CD4-positive, alpha-beta T cell treated with Interleukin-17A for 1 hour (primary cell): ENCODE measurements at places on chromosomes 6 and 20.

DNA sequence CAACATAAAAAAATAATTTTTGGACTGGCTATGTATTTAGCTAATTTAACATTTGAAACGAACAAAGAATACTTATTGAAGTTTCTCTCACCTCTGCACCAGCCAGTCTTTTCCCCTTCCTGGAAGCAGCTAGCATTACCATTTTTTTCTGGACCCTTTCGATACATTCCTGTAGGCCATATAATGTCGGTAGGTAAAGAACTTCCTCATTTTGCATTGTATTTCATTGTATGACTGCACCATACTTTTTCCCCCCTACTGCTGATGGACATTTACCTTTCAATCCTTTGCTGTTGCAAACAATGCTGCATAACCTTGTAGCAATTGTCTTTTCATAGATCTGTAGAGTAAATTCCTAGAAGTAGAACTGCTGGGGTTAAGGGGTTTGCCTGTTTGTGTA, 17.6 kb downstream of the CBFA2T2 start:
- no peak for DNase-seq

- no peak for DNase-seq
Measured at GRCh38 chr6:137036566-137037300, 8.0 kb downstream of the IL20RA start.

GRCh38 chr20:17772005-17772343, 72.2 kb downstream of the BANF2 start:
- no peak for DNase-seq

GRCh38 chr20:16745204-16745603, 3.0 kb upstream of the OTOR start:
- DNase-seq = no peak

- DNase-seq = no peak
Measured at GRCh38 chr20:5989539-5989938, 39.1 kb downstream of the MCM8 start.

DNA sequence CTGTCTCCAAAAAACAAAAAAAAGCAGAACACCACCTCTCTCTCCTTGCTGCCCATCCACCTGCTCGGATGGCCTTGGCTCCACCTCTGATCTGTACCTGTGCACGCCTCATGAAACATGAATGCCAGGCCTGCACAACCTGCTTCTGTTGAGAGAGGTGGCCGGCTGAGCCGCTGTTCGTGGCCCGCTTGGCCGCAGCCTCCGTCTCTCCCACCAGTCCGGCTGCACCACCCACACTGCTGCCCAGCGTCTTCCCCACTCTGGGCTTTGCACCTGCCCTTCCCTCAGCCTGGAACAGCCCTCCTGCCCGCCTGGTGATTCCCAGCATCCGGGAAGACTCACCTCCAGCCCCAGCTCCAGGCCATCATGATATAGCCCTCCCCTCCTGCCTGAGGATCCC, 12.2 kb upstream of the ZBTB46 start:
- no peak for DNase-seq

GRCh38 chr6:166775923-166776220, 148.8 kb upstream of the RPS6KA2 start:
- no peak for DNase-seq

DNA sequence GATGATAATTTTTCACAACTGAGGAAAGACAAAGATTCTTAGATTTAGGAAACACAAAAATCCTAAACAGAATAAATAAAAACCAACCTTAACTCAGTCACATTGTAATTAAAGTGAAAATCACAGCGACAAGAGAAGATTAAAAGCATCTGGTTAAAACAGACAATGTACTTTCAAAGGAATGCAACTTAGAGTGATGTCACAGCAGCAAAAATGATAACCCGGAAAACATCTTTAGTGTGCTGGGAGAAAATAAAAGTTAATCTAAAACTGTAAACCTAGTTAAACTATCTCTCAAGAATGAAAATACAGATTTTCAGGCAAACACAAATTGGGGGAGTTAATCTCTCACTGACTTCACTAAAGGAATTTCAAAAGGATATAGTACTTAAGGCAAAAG, 76.8 kb upstream of the OGFRL1 start:
- no peak for DNase-seq

GRCh38 chr6:15574486-15574885, 88.3 kb downstream of the DTNBP1 start:
- DNase-seq = no peak

GRCh38 chr6:123829302-123829953, 25.8 kb downstream of the NKAIN2 start:
- no peak for DNase-seq

GRCh38 chr6:31083742-31084354, 28.5 kb downstream of the C6orf15 start:
- peak; percentile 49 for DNase-seq

GRCh38 chr6:89944181-89944755, 50.0 kb downstream of the GJA10 start:
- DNase-seq = no peak

DNA sequence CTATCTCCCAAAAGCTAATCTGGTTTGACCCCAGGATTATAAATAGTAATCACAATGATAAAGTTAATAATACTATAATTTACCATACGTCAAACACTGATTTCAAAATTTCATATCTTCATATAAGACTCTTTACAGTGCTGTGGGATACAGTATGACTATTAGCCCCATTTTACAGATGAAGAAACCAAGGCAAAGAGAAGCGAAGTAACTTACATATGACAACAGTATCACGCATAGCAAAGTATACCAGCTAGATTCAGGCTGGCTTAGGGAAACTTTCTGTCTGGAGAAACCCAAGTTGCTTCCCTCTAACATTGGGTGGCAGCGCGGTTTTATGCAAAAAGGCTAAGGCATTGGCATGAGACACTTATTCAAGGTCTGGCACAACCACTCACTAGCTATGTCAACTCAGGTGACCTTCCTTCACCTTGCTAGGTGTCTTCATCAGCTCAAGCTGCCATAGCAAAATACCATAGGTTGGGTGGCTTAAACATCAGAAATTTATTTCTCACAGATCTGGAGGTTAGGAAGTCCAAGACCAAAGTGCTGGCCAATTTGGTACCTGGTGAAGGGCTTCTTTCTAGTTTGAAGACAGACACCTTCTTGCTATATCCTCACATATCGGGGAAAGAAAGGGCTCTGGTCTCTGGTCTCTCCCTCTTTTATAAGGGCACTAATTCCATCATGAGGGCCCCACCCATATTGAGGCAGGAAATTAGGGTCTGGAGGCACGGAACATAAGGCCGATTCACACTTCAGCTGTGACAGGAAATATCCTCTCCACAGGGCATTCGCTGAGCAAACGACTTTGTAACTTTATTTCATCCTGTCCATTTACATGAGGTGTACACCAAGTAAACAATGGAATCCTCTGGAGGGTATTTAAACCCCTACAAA, 22.4 kb upstream of the UTRN start:
- peak; percentile 52 for DNase-seq

DNA sequence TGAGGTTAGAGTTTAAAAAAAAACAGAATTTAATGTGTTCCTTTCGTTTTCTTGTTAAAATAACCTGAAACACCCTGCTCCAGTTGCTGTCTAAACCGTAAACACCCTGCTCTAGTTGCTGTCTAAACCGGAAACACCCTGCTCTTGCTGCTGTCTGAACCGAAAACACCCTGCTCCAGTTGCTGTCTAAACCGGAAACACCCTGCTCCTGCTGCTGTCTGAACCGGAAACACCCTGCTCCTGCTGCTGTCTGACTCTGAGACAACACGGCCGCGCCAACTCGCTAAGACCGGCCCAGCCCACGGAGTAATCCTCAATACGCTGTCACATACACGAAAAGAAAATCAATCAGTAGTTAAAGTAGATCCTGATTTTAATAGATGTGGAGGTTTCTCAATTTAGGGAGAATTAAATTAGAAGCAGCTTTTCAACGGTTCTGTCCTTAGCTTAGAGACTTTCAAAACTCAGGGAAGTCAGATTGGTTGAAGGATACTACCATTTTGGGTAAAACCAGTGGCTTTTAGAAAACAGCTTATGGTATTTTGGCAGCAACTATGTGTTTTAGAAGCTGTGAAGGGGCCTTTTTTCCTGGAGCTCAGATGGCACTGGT, 98.3 kb downstream of the RAMACL start:
- peak; percentile 90 for DNase-seq

GRCh38 chr20:19026121-19026878, 186.1 kb upstream of the SLC24A3 start:
- DNase-seq = no peak

DNA sequence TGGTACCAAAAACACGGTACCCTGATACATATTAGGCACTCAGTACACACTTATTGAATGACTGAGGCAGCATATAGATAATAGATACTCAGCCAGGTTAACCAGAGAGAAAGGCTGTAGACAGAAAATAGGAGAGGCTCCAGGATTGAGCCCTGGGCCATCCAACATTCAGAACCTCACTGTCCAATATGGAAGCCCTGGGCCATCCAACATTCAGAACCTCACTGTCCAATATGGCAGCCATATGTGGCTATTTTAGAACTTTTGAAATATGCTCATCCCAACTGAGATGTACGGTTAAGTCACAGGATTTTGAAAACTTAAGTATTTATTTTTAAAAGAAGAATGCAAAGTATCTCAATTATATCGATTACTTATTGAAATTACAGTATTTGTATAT, 142.5 kb upstream of the ID4 start:
- DNase-seq = no peak

DNA sequence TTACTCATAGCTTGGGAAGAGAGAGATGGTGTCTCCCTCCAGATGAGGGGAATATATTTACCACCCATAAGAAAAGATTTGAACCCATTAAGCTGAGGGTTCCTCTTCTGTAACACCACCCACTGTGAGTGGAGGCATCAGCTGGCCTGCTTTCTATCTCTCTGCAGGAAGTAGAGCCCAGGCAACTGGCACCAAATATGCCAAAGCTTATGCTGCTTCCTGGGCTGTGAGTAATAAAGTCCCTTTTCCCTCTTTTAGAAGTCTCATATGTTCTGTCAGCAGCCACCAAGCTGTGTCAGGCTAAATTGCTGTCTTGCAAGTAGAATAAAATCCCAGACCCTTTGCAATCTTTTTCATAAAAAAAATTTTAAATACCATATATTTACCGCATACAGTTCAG, 241.4 kb downstream of the LAMA2 start:
- no peak for DNase-seq

GRCh38 chr20:23295934-23296333, 54.7 kb upstream of the NXT1 start:
- DNase-seq = no peak

GRCh38 chr6:33927616-33928015, 123.8 kb upstream of the MLN start:
- no peak for DNase-seq

DNA sequence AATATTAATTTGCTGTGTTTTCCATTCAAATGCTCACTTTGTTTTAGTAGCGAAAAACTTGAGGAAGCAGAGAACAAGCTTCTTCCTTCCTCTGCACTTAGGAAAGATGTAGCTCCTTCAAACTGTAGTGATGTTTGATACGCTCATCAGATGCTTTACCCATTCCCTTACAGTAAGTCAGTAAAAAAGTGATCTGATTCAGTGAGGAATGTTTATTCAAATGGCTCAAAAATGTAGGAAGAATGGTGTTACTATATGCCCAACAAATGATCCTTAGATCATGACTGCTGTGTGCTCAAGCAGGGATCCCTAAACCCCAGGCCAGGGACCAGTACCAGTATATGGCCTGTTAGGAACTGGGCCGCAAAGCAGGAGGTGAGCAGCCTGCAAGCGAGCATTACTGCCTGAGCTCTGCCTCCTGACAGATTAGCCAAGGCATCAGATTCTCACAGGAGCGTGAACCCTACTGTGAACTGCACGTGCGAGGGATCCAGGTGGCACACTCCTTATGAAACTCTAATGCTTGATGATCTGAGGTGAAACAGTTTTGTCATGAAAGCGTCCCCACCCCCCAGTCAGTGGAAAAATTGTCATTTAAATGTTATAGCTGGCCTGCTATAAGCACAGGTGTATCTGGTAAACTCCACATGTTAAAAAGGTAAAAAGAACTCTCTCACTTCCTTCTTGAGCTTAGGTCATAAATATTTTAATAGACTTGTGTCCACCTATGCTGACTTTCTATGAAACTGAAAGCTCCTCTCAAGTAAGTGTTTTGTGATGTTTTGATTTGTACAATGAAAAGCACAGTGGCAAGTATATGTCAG, 187.2 kb downstream of the FOXC1 start:
- DNase-seq = no peak

DNA sequence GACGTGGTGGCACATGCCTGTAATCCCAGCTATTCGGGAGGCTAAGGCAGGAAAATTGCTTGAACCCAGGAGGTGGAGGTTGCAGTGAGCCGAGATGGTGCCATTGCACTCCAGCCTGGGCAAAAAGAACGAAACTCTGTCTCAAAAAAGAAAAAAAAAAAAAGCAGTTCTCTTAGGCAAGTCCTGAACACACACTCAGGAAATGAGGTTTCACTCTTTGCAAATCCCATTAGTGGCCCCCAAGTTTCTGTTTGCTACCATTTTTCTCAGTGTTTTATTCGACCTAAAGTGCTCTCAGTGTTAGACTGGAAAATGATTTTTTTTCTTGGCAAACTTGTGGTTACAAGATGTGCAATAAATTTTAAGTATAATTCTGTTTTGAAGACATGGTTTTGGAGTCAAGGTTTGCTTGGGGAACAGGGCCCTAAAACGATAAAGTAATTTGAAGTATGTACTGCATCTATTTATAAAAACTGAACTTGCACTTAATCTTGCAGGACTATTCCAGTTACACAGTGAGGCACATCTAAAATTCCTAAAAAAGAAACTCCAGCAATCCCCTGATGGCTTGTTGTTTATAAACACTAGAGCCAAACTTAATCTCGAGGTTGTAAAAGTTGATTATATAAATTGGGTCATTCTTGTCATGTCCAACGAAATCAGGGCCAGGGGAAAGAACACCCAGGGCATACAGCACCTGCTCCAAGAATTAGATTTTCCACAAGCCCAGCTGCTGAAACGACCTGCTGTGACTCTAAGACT, 42.6 kb downstream of the MAP1LC3A start:
- no peak for DNase-seq

GRCh38 chr6:140485740-140486449, 1111.4 kb upstream of the CITED2 start:
- DNase-seq = no peak

DNA sequence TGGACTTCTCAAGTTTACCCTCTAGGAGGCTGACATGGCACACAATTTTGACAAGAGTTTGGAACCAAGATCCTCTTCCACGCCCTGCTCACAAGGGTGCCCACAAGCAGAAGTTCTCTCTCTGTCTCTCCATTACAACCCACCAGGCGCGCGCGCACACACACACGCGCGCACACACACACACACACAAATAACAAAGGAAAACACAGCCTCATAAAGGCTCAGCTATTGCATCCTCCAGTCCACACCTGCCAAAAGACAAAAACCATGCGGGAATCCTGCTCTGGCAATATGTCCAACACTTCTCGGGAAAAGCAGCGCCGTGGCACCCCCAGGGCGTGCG, 870 bp downstream of the PAK5 start:
- DNase-seq = no peak
